ENCODE measurements at places on chromosomes 16 and 17. TPM values are rescaled to one million over a fixed set of nuclear protein-coding genes. Genes with fewer than 3 reads are reported as not detected.

The CBX2 gene
- 7.1 TPM for total RNA-seq

The HOXB7 gene
- total RNA-seq: 17.8 TPM

The SNN gene
- 9.5 TPM for total RNA-seq

The SDK2 gene
- 0.39 TPM for total RNA-seq

The VASN gene
- total RNA-seq: 3.4 TPM

The PERCC1 gene
- not detected for total RNA-seq

The SEZ6L2 gene
- total RNA-seq: 1.5 TPM

The DNAH2 gene
- not detected for total RNA-seq

The TP53TG3 gene
- 3.7 TPM for total RNA-seq

The NPW gene
- total RNA-seq: 0.30 TPM

Data from HT1080 (cell line).